ENCODE measurements at places on chromosomes 6 and 20.

GRCh38 chr6:160792708-160793107, 90.7 kb downstream of the PLG start:
- DNase-seq = no peak

DNA sequence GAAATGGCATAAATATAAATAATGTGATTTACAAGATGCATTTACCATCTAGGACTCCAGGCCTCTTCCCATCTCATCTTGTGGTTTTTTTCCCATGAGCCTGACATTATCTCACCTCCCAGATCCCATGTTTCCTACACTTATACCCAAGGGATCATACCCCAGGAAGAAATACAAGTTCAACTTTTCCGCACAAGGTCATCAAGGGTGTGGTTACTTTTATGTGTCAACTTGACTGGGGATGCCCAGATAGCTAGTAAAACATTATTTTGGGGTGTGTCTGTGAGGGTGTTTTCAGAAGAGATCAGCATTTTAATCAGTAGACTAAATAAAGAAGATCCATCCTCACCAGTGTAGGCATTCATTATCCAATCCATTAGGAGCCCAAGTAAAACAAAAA, 176.3 kb upstream of the TNFAIP3 start:
- no peak for DNase-seq

DNA sequence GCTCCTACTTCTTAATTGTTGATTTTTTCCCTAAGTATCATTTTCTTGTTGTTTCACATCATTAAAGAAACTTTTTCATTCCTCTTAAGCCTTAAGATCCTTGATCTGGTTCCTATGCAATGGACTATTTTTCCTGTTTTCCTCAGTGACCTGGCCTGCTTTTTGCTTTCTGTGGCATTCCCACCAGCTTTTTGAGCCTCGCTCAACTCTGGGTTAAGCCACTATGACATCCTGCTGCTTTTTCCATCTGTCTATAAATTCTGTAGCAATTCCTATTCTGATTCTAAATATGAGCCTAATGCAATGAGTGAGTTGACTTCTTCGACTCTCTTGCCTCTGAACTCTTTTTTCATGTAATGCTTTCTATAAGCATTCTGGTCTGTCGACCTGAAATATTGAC, 160.3 kb downstream of the GRM1 start:
- DNase-seq = no peak

GRCh38 chr20:39107741-39108140, 145.6 kb downstream of the DHX35 start:
- no peak for DNase-seq

Data from BJ (cell line).